AG10803 (cell line): ENCODE measurements at places on chromosomes 3 and 15.

DNA sequence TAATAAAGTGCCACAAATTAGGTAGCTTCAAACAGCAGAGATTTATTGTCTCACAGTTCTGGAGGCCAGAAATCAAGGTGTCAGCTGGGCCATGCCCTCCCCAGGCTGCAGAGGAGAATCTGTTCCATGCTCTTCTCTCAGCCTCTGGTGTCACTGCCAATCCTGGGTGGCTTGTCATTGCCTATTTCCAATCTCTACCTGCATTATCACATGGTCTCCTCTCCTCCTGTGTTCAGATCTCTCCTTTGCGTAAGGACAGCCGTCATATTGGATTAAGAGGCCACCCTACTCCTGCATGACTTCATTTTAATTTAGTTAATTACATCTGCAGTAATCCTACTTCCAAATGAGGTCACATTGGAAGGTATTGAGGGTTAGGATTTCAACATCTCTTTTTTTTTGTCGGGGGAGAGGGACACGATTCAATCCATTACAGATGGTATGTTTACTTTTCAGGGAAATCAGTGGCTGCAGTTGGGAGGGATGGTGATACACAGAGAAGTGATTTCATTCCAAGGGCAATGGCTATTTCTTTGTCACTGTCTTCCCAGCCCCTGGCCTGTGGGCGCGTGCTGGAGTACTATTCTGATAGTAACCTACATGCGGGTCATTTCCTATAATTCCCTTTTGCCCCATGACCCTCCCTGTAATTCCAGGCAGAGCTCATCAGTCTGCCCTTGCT, 169.4 kb downstream of the MINAR1 start:
- DNase-seq = no peak

- DNase-seq = no peak
These were observed 13.2 kb downstream of the FAM162A start for GRCh38 chr3:122397201-122397600.

- peak; percentile 55 for DNase-seq
These were observed 624 bp downstream of the BRK1 start for GRCh38 chr3:10116138-10116460.

DNA sequence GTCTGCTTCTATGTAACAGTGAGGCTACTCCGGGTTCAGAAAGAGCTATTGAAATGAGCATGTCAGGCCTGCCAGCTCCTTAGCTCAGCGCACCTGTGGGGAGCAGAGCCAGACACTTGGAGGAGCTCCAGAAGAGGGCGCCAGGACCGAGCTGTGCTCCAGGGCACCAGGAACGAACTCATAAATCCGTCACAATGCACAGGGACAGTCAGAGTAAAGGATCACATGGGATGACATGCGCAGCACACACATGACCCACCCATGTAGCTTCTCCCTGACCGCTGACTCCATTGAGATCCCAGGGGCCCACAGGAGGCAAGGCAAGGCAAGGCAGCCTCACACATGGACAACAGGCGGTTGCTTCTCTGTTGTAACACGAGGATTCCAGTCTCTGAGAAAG, 26.0 kb upstream of the GNB5 start:
- no peak for DNase-seq

DNA sequence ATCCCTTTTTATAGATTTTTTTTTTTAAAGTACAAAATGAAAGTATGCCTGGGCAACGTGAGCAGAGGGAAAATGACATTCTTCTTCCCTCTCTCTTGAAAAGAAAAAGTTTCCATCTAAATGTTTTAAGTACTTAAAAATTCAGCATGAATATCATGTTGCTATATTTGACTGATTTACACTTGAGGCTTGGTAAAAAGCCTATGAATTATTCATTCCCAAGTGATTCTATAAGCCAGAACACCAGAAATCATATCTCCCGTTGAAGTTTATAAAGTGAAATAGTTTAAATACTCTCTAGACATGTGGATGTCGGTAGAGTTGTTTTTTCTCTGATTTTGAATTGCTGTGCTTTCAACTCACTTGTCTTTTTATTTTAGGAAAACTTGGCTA, 276.2 kb upstream of the RARB start:
- DNase-seq = no peak

DNA sequence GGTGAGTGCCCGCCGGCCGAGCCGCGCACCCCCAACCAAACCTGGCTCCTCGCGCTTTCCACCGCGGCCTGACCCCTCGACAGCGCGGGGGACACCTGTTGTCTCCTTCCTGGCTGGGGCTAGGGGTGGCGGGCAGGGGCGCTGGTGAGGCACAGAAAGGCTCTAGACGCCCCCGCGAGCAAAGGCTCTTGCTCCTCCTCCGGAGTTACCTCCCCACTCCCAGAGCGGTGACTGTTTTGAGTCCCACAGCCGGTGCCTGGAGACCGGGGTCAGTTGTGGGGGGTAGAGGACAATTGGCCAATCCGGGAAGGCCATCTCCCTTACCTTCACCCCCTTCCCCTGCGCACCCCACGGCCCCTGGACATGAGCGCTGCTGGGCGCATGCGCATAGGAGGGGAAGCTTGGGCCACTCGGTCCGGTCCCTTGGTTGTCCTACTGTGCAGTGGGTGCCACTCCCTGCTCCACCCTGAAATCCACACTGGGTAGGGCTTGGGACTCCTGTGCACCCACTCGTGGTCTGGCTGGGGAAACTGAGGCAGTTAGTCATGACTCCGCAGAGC, 554 bp downstream of the CHST13 start:
- DNase-seq = no peak

GRCh38 chr3:78610462-78611125, 1157.2 kb downstream of the ROBO1 start:
- no peak for DNase-seq

DNA sequence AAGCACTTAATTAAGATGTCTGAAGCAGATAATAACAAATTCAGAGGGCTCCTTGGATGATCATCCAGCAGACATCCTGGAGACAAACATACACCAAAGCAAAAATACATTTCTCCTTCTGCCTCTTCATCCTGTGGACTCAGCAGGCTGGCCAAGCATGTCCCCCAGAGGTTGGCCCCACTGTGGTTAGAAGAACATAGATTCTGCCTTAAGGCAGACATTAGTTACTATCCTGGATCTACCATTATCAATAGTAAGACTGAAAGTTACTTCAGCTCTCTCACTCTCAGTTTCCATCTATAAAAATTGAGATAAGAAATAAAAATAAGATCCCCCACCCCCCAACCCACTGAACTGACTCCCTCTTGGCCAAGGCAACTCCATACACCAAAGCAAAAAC, 28.6 kb upstream of the TGFBR2 start:
- no peak for DNase-seq

- DNase-seq = no peak
These were observed 77.5 kb upstream of the ABI3BP start for GRCh38 chr3:101070799-101071121.
